GM03348 (cell line): ENCODE measurements at places on chromosomes 16 and 17.

GRCh38 chr17:31156326-31156725 is 61.5 kb downstream of the NF1 start:
- peak; percentile 62 for DNase-seq

GRCh38 chr17:27622986-27623385 is 8.0 kb upstream of the LGALS9 start:
- DNase-seq: no peak

GRCh38 chr16:360698-361336 is 8.3 kb upstream of the AXIN1 start:
- DNase-seq: no peak

- DNase-seq: peak; percentile 95
These were observed 94.6 kb downstream of the RGS9 start for GRCh38 chr17:65231662-65232335.

DNA sequence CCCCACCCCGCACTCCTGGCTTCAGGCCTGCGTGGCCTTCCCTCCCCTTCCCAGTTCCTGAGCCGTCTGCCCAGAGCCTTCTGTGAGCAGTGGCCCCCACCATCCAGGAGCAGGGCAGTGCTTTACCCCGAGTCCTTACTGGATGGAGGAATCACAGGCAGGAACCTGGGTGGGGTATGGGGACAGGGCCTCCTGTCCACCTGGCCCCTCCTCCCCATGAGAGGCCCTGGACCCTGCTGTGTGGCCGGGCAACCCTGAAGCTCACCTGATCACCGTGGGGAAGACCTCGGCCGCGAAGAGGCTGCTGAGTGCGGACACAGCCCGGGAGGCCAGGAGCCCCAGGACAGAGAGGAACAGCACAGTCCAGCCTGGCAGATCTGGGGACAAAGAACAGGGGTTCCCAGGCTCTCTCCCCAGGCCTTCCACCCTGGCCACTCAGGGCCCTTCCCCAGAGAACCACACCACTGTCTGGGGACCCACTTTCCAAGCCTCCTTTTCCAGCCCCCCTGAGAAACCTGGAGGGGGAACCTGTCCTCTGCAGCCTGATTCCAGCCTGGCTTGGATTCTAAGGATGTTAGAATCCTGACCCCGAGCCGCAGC is 3.2 kb downstream of the SLC22A31 start:
- DNase-seq: no peak

DNA sequence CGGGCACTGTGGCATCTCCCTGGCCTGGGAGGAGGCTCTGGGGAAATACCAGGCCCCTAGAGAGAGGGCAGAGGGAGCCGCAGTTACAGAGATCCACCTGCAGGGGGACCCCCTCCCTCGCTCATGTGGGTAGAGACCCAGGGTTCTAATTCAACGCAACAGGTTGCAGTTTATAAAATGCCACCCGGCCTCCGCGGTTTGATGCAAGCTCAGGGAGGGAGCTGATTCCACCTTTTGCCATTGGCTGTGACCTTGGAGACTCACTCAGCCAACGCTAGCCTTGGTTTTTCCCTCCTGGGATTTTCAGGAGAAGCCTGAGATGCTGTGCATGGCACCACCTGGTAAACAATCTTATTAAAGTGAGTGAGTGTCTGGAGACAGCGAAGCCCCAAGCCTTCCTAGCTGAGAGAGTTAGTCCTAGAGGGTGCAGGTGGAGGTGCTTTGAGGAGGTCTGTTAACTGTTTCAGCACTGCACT is 12.1 kb downstream of the TTLL6 start:
- DNase-seq: peak; percentile 89

DNA sequence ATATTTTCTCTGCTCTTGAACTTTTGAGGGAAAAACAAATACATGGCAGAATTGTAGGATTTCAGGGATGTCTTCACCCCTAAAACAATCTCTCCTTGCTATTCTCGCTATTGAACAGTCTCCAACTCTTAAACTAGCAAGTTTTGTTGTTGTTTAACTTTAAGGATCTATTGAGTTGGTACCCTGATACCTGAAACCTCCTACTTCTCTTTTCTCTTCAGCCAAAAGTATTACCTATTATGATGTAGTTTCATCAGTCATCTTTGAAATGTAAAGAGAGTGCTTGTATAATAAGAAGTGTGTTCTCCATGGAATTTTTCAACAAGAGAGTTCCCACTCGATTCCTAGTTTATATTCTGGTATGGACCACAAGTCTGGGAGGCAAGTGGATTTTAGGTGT is 211.6 kb upstream of the TBX2 start:
- DNase-seq: no peak

- DNase-seq: no peak
These were observed 109.9 kb upstream of the CORO6 start for GRCh38 chr17:29732613-29733012.

DNA sequence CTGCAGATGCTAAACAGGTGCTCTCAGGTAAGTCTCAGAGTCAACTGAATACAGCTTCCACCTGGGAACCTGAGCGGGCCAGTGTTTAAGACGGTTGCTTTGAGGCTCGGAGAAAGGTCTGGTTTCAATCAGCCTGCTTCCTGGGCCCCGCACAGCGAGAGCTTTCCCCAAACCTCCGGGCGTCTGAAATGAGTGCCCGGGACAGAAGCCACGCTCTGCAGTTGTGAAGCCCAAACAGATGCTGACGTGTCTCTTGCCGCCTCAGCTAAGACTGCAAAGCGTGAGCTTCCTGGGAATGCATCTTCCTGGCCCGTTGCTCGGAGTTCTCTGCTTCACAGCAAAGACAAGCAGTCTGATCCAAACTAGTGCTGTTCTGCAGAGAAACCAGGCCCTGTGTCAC is 36.7 kb downstream of the PLXDC1 start:
- DNase-seq: peak; percentile 75

- DNase-seq: no peak
These were observed 3.4 kb upstream of the EVPLL start for GRCh38 chr17:18374216-18374615.

- DNase-seq: no peak
These were observed 267.6 kb downstream of the STX8 start for GRCh38 chr17:9308069-9308468.

- no peak for DNase-seq
These were observed 20.1 kb downstream of the PLD6 start for GRCh38 chr17:17186051-17186450.

- DNase-seq: no peak
These were observed 8.1 kb downstream of the ZC3H7A start for GRCh38 chr16:11788914-11789313.

GRCh38 chr16:88007321-88007731 is 56.1 kb downstream of the BANP start:
- DNase-seq: no peak

DNA sequence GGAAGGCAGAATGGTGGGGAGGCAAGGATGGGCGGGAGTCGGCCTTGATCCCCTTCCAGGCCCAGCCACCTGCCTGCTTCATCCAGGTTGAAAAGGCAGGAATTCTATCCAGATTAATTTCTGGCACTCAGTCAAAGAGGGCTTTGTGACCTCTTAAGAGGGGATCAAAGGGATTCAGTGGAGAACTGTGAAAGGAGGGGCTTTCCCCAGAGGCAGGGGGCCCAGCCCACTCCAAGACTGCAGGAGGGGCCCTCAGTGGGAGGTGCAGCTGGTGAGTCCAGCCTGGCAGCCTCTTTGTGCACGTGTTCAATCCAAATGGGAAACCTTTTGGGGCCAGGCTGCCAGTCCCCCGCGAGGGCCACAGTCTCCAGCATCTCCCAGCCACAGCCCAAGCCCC is 148.5 kb upstream of the PLCG2 start:
- no peak for DNase-seq

- no peak for DNase-seq
These were observed at the start of gene RAP1GAP2 for GRCh38 chr17:2796164-2797125. TSS of gene RAP1GAP2 (plus strand) at chr17:2796438. CDS start at chr17:2796528, 90 bp downstream.

GRCh38 chr16:11215935-11216556 is 40.0 kb downstream of the SOCS1 start:
- no peak for DNase-seq

DNA sequence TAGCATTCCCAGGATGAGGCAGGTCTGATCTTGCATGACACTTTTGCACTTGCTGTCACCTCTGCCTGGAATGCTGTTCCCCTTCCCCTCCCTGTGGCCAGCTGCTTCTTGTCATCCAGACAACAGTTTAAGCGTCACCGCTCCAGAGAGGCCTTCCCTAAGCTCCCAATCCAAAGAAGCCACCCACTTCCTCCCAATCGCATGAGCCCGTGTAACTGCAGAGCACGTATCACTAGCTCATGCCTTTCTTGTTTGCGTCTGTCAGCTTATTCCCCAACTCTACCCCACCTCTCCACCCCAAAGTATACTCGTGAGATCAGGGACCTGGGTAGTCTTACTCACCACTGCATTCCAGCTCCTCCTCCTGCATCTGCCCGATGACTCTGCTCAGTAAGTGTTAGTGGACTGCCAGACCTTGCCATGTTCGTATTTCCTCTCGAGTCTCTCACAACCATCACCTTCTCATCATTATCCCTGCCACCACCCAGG is 92.8 kb downstream of the GAS7 start:
- peak; percentile 48 for DNase-seq

DNA sequence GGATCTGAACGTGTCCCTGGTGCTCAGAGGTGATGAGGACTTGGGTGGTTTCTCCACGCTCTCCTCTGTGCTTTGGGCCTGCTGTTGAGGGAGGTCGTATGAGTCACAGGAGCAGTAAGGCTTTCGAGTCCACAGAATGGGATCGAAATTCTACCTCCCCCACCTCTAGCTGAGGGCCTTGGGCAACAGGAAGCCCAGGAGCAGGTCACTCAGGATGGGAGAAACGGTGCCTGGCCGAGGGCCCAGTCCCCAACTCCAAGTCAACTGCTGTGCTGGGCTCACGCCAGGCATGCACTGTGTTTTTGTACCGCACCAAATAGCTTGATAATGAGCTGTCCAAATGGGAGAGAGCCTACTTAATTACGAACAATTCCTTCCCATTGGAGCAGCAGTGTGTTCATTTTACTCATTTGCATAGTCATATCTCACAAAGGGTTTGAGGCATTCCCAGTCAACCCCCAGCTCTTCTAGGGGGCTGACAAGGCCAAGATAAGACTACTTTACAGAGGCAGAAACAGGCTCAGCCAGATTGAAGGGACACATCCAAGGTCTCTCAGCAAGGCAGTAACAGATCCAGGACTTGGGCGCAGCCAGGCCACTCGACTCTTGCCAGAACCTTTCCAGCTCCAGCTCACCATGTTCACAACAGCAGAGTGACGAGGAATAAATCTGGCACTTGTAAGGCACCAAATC is 53.6 kb downstream of the WNT3 start:
- DNase-seq: peak; percentile 63

- peak; percentile 94 for DNase-seq
These were observed 11.2 kb downstream of the GALK1 start for GRCh38 chr17:75753514-75754377.

GRCh38 chr16:27413956-27414355 is 12.0 kb downstream of the IL21R start:
- no peak for DNase-seq

- DNase-seq: peak; percentile 87
These were observed 6.9 kb upstream of the CES3 start for GRCh38 chr16:66954097-66954659.

- peak; percentile 98 for DNase-seq
These were observed at the start of gene POLDIP2 for GRCh38 chr17:28357061-28357900. TSS of gene POLDIP2 (minus strand) at chr17:28357527. CDS start at chr17:28357448, 79 bp downstream.

GRCh38 chr17:79631640-79632431 is 21.0 kb upstream of the RBFOX3 start:
- DNase-seq: no peak

DNA sequence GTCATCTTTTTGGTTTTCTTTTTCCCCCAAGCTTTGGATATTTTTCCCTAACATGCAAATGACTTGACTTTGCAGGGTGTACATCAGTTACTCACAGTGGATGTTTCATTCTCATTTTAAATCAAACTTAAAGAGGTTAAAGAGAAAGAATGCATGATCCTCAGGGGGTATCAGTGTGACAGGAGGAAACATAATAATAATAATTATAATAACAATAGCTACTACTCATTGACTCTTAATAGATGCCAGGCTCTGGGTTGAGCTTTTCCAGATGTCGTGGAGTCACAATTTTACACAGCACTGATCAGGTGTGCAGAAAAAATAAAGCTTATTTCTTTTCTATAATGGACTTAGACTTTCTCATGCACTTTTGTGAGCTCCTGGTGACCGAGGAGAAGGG is 157.2 kb upstream of the CACNG3 start:
- no peak for DNase-seq
